Endothelial cell (in vitro differentiated cells): ENCODE measurements at places on chromosomes 7 and 10. TPM values are rescaled to one million over a fixed set of nuclear protein-coding genes. Genes with fewer than 3 reads are reported as not detected.

The ZSCAN25 gene
- 23.8 TPM for total RNA-seq

The TMEM130 gene
- total RNA-seq, result not detected

The CYP2C19 gene
- total RNA-seq, result not detected

The WNT8B gene
- total RNA-seq, result not detected

The GDF2 gene
- not detected for total RNA-seq

The RNF32 gene
- total RNA-seq, result 1.9 TPM

DNA sequence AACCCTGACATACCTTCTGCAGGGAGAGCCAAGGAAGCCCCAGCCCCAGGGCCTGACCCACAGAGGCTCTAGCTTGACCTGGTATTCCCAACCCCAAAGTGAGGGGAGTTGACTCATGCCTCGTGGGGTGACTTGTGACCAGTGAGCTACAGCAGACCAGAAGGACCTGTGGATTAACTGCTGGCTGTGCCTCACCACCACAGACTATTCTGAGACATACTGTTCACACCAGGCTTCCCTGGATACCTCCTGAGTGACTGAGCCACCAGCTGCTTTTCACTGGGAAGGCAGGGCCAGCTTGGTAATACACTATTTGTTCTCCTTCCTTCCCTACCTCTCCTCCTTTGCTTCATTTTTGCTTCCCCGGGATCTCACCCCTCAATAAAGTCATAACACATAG lies 7.3 kb downstream of the PLXNA4 start:
- peaks cover 17% of the 10 kb centered on the region for H3K27me3 ChIP-seq
- no peak for DNase-seq
- peaks cover 8% of the 10 kb centered on the region for H3K36me3 ChIP-seq

DNA sequence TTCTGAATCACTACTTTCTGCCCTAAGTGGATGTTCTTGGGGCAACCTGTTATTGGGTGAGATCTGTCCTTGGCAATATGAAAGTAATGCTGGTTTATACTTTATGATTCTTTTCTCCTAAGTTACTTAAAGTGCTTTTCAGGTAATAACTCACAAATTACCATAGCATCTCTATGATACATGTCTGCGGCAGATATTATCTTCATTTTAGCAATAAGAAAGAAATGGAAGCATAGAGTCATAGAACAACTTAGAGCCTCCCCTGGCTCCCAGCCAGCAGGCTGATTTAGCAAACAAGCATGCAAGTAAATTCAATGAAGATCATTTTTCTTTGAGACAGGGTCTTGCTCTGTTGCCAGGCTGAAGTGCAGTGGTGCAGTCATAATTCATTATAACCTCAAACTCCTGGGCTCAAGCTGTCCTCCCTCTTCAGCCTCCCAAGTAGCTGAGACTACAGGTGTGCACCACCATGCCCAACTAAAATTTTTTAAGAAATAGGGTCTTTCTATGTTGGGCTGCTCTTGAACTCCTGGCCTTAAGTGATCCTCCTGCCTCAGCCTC lies 38.1 kb upstream of the GRM8 start:
- no peaks in the 10 kb centered on the region for H3K36me3 ChIP-seq
- no peak overlapping the region for H3K27ac ChIP-seq
- peaks cover 1% of the 10 kb centered on the region for H3K27me3 ChIP-seq
- peaks cover 2% of the 10 kb centered on the region for H3K4me1 ChIP-seq
- H3K4me3 ChIP-seq, result no peak overlapping the region
- DNase-seq, result no peak

DNA sequence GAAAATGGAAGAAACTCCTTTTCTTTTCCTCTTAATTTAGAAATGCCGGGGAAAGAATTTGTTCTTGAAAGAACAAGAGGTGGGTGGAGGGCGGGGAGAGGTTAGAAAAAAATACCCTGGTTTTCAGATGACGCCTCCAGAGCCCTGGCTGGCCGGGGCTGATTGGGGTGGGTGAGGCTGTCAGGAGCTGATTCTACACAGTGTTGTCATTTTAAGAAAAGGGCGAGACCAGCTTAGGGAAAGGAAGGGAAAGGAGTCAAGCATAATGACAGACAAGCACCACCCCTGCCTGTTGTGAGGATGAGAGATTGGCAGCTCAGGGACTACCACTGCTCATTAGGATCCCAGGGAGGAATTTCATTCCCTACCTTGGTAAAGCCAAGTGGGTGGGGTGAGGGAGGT lies 9.9 kb upstream of the FAM180A start:
- H3K27ac ChIP-seq, result no peak overlapping the region
- H3K36me3 ChIP-seq, result peaks cover 4% of the 10 kb centered on the region
- H3K27me3 ChIP-seq, result no peaks in the 10 kb centered on the region
- no peak for DNase-seq

GRCh38 chr10:102120142-102120990 lies at the start of gene LDB1:
Gene LDB1, minus strand, starts transcription at chr10:102120368. Its CDS starts 258 bp downstream, at chr10:102120110.
- peak; percentile 78 for DNase-seq
- peak within 1 kb of the TSS; percentile 92 for H3K27ac ChIP-seq
- H3K27me3 ChIP-seq, result peaks cover 17% of the 10 kb centered on the region

DNA sequence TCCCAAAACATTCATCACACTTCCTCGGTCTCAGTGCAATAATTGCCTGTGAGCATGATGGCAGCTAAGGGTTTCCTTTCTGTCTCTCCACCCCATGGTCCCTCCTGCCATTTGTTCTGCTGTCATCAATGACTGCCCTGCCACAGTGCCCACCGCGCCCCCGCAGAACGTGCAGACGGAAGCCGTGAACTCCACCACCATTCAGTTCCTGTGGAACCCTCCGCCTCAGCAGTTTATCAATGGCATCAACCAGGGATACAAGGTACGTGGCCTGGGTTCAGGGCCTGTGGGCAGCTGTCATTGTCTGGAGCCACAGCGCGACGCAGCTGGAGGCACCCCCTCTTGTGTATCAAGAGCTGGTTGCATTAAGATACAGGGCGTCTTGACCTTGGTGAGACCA lies 632.9 kb upstream of the FOXK1 start:
- no peaks in the 10 kb centered on the region for H3K36me3 ChIP-seq
- H3K4me1 ChIP-seq, result no peaks in the 10 kb centered on the region
- H3K4me3 ChIP-seq, result no peak overlapping the region
- no peaks in the 10 kb centered on the region for H3K27me3 ChIP-seq

- H3K4me3 ChIP-seq, result no peak overlapping the region
- peaks cover 6% of the 10 kb centered on the region for H3K27me3 ChIP-seq
- H3K27ac ChIP-seq, result no peak overlapping the region
- peaks cover under 1% of the 10 kb centered on the region for H3K4me1 ChIP-seq
- DNase-seq, result peak; percentile 67
Measured at GRCh38 chr10:128078136-128078969, 47.9 kb downstream of the MKI67 start.

- peaks cover 10% of the 10 kb centered on the region for H3K27me3 ChIP-seq
- H3K36me3 ChIP-seq, result peaks cover 24% of the 10 kb centered on the region
- H3K4me3 ChIP-seq, result peak overlapping the region; percentile 97
- H3K4me1 ChIP-seq, result peaks cover 24% of the 10 kb centered on the region
- DNase-seq, result no peak
- peak overlapping the region; percentile 79 for H3K27ac ChIP-seq
Measured at GRCh38 chr10:132329565-132330485, 2.2 kb upstream of the LRRC27 start.

DNA sequence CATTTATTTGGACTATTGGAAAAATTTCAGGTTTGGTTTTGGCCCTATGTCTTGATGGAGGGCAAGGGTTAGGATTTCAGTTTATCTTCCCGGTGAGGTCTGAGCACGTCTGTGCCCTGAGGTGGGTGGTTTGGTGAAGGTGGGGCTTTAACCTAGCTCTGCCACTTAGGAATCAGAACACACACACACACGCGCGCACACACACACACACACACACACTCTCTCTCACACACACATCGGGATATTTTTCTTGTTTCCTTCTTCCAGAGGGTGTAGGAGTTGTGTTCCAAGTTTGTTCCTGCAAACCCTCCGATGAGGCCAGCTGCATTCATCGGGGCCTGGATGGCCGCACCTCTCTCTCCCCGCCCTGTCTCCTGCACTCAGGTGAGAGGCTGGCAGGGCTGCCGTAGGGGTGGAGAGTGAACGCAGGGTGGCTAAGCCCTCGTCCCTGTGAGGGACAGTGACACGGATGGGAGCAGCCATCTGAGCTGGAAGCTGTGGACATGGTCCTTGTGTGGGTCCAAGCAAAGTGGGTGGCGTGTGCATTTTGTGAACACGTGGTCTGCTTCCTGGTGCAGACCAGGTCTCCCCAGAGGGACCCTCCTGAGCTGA lies 34.2 kb downstream of the CHST12 start:
- peak overlapping the region; percentile 17 for H3K4me3 ChIP-seq
- peaks cover 6% of the 10 kb centered on the region for H3K4me1 ChIP-seq
- H3K27ac ChIP-seq, result no peak overlapping the region
- no peaks in the 10 kb centered on the region for H3K27me3 ChIP-seq
- no peak for DNase-seq

- no peaks in the 10 kb centered on the region for H3K36me3 ChIP-seq
- no peaks in the 10 kb centered on the region for H3K4me1 ChIP-seq
- H3K4me3 ChIP-seq, result no peak overlapping the region
- no peak for DNase-seq
- no peak overlapping the region for H3K27ac ChIP-seq
Measured at GRCh38 chr10:30734901-30735300, 105.3 kb upstream of the LYZL2 start.

- no peak overlapping the region for H3K4me3 ChIP-seq
- H3K36me3 ChIP-seq, result no peaks in the 10 kb centered on the region
- peaks cover 10% of the 10 kb centered on the region for H3K4me1 ChIP-seq
- DNase-seq, result no peak
Measured at GRCh38 chr7:70379210-70379609, 752.7 kb upstream of the GALNT17 start.

GRCh38 chr10:102776779-102777456 lies 33.2 kb downstream of the WBP1L start:
- H3K27me3 ChIP-seq, result peaks cover 2% of the 10 kb centered on the region
- H3K4me3 ChIP-seq, result no peak overlapping the region
- peaks cover 5% of the 10 kb centered on the region for H3K36me3 ChIP-seq
- H3K4me1 ChIP-seq, result peaks cover 57% of the 10 kb centered on the region
